T-helper 2 cell treated with Interferon-gamma antibody and Interleukin-4, amounts not matched to agents 100 ng/mL and 5 ng/mL, for 36 hours (primary cell): ENCODE measurements at places on chromosomes 3 and 15. TPM values are rescaled to one million over a fixed set of nuclear protein-coding genes. Genes with fewer than 3 reads are reported as not detected.

Gene ARNT2
- 0.23 TPM in 1 of 2 replicates, not detected in the other for total RNA-seq

Gene EFHB
- 0.43 TPM in 1 of 2 replicates, not detected in the other for total RNA-seq

Gene GOLGA8T
- 0.14 TPM in 1 of 2 replicates, not detected in the other for total RNA-seq

Gene NR2F2
- not detected in 2 replicates for total RNA-seq

Gene SFMBT1
- total RNA-seq = 24.0 and 26.5 TPM in 2 replicates

Gene NANOGP8
- not detected in 2 replicates for total RNA-seq

Gene GOLGA6A
- total RNA-seq = not detected in 2 replicates

Gene LRRC31
- not detected in 2 replicates for total RNA-seq

Gene FOXB1
- total RNA-seq = 1.5 and 1.6 TPM in 2 replicates
